ENCODE measurements at places on chromosomes 12 and 14.

DNA sequence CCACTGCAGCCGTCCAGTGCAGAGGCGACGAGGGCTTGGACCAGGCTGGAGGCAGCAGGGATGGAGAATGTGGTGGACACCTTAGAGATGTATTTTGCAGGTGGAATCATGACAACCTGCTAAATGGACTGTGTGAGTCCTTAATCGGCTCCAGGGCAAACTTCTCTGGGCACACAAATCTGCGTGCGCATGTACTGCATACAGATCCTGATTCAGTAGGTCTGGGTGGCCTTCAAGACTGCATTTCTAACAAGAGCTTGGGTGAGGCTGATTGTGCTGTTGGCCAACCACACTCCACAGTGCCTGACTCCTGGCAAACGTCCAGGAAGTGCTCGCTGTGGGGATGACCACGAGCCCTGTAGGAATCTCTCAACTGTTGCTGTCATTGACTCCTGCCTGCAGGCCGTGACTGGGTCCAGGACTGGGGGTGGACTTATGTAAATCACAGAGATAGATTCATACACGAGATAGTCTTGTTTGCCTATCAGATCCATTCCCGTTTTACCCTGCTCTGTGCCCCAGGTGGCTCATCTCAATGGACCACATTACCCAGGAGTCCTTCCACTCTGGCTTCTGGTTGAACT lies 27.2 kb downstream of the JDP2 start:
- no peak for DNase-seq

GRCh38 chr12:127172861-127173260 lies 1094.1 kb upstream of the TMEM132C start:
- DNase-seq: no peak

DNA sequence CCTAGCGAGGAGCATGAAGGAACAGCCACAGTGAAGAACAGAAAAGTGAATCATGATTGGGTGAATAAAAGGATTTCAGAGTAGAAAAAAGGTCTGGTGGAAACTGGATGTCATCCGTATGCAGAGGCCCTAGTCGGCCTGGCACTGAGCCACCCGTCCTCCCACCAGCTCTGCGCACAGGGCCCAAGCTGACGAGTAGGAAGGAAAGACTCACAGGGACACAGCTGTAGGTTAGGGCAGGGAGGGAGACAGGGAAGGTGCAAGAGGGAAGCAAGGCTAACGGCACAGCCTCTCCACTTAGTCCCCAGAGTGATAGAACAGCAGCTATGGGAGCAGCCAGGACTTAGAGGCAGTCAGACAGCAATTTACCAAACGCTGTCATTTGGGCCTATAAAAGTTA lies 112.6 kb downstream of the KCNK10 start:
- DNase-seq: no peak

DNA sequence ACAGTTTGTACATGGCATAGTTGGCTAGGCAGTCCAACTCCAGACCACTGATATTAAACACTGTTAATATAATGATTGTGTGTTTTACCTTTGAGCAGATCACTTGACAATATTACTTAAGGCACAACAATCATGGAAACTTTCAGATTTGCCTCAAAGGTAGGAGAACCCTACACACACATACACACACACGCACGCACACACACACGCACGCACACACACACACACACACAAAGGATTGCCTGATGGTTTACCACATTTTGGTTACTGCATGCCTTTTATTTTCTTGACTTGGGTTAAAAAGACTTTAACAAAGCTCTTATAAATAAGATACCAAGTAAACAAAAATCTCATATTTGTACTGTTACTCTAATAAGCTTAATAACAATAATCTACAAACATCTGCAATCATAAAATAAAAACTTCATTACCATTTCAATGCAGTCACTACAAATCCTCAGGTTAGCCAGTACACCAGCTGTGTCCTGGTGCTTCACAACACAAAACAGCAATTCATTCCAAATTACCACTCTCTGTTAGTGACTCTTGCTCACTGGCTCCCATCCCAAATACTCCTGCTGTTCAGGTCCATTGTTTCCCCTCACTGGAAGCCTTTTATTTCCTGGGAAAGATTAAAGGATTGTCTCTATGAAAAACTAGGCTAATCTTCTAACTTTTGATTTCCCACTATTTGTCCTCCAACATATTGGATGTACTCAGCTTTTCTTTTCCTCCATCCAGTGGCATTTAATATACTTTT lies 175.2 kb upstream of the ATP2B1 start:
- no peak for DNase-seq

DNA sequence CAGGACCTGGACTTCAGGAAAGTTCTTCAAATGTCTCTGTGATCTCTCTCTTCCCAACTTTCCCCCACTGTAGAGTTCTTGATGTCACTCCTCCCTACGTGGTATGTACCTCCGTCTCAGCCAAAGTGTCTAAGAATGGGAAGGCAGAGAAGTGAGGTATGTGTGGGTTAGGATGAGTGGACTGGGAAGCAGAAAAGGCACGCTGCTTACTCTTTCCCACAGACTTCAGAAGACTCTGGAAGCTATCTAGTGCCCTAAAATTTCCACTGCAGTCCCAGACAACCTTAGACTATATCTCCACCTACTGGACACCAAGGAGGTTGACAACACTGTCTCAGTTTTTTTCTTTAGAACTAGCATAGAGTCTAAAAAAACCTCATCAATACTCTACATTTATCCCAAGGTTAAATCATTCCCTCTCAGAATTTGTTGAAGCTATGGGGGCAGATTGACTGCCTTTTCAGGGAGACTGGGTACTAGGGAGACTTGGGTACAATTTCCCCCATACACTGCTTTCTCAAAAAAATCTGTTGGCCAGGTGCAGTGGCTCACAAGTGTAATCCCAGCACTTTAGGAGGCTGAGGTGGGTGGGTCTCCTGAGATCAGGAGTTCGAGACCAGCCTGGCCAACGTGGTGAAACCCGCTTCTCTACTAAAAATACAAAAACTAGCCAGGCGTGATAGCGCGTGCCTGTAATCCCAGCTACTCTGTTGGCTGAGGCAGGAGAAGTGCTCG lies 20.6 kb upstream of the ITGA5 start:
- no peak for DNase-seq

GRCh38 chr14:103552011-103552845 lies 10.2 kb downstream of the BAG5 start:
- DNase-seq: no peak

Measured in 8988T (cell line).